ENCODE measurements at places on chromosomes 5 and 9.

GRCh38 chr5:55308254-55308836, 556 bp downstream of the MTREX start:
- no peak for DNase-seq

DNA sequence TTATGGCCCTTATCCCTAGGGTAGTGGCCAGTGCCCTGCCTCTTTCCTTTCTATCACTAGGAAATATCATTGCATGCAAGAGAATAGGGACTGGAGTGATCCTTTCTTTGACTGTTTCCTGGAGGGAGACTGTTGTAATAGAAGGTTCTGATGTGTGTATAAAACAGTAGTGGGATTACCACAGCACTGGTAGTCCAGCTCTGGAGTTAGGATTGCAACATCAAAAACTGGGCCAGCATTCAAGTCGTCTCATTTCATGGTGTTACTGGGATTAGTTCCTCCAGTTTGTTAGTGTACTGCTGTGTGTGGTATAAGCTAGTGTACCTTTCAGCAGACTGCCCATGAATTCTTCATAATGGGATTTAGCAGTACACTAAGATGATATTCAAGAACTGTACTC, 45.8 kb downstream of the KIAA1958 start:
- DNase-seq = no peak

GRCh38 chr5:40436535-40437237, 243.0 kb upstream of the PTGER4 start:
- DNase-seq = no peak

DNA sequence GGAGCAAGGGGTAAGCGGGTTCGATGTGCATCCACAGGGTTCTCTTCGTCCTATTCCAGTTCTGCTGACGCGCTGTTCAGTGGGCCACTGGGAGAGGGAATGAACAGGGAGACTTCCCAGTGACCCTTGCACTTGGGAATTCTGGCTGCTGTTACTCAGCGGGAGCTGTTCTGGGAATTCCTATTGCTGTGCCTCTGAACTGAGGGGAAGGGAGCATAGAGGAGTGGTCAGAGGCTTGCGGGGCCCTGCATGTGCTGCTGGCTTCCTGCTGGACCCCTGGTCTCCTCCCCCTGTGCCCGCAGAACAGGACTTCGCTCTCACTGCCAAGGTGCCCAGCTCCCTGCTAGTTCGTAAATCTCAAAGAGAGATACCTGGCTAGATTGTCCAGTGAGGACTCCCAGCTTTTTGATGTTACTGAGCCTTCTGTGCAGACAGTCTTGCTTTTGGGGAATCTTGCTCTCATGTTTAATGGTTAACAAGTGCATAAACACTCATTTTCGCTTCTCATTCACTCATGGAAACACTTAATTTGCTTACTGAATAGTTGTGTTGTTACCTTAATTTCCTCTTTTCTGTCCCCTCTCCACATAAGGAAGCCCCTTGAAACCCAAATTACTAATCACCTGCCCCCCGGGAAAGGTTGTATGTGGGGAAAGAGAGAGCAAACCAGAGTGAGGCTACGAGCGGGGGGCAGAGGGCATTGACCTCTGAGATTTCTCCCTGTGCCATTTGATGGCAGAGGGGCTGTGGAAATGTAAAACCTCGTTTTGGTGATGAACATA, 5.9 kb downstream of the TRIO start:
- DNase-seq = no peak

- DNase-seq = no peak
Measured at GRCh38 chr5:171783051-171783450, 2.6 kb upstream of the SMIM23 start.

- DNase-seq = no peak
Measured at GRCh38 chr5:135814316-135814715, 20.1 kb upstream of the SLC25A48 start.

- no peak for DNase-seq
Measured at GRCh38 chr9:13352451-13352979, 73.0 kb upstream of the MPDZ start.

Measured in retina (tissue), 1 donor.